ENCODE measurements at places on chromosomes 4 and X.

- no peak for DNase-seq
Observed at GRCh38 chrX:30831082-30831481, 58.0 kb downstream of the TAB3 start.

DNA sequence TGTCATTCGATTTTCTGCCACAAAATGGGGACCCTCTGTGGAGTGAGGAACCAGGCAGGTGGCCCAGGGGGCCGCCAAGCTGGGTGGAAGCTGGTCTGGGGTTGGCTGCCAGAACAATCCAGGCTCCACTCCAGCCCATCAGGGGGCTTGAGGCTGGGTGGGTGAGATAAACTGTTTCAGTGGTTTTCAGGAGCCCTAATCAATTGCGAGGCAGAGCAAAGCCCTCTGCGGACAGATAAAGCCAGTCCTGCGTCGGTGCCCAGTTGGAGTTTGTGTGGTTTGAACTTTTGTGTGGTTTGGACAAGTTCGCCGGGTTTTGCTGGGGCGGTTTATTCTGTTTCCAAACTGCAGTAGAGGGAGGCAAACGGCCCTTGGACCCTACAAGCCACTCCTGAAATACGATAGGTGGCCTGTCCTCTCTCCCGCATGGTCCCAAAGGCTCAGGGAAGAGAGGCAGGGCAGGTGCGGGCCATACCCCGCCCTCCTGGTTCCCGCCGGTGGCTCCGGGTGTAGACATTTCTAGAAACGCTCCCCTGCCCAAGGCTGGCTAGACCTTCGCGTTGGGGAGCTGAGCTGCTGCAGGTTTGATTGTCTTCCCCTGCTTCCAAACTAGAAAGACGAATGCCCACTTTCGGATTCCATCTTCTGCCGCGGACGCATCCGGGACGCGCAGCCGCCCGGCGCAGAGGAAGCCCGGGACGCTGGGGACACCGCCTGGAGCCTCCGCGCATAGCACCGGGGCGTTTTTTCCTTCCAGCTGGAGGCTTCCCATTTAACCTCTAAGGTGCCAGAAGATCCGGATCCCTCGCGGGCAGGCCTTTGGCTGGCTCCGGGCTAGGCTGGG lies 169.0 kb upstream of the BCOR start:
- peak; percentile 75 for DNase-seq

GRCh38 chrX:23478561-23478960 lies 143.9 kb downstream of the PTCHD1 start:
- DNase-seq = no peak

DNA sequence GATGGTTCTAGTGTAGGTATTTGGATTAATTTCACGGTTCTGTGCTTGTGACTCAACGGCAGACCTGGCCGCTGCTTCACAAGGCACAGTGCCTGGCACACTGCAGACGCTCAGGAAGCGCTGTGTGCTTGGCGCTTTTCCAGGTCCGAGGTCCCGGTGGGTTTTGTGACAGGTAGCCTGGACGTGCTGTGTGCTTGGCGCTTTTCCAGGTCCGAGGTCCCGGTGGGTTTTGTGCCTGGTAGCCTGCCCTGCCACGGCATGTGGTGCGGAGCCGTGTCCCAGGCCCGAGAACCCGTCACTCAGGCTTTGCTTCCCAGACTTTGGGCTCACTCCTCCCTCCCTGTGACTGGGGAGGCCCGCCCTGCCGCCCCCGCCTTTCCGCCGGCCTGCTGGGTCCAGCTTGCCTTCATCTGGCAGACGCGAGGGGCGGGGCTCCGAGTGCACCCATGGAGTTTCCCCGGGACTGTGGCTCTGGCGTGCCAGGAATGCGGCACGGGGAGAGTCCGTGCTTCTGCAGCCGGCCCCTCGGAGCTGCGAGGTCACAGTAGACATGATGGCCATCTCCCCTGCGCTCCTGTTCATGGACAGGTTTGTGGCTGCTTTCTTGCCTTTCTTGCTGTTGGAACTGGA lies 44.2 kb downstream of the TBC1D14 start:
- DNase-seq = no peak

DNA sequence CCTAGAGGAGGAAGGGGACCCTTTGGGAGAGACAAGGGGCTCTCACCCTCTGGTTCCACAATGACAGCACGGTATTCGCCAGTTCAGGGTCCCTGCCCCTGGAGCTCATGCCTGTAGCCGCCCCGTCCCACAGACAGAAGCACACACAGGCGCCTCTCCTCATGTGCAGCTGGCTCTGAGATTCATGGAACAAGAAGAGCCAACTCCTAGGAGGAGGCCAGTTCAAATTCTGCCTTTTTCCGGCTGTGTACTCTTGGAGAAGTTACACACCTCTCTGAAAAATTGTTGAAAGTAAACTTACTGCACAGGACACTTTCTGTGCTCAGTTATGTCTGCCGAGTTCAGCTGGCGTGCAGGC lies 15.3 kb downstream of the BLOC1S4 start:
- no peak for DNase-seq

- peak; percentile 8 for DNase-seq
Observed at GRCh38 chrX:72137846-72138495, 6.3 kb upstream of the RTL5 start.

- no peak for DNase-seq
Observed at GRCh38 chrX:20680998-20681397, 414.3 kb upstream of the RPS6KA3 start.

- no peak for DNase-seq
Observed at GRCh38 chrX:56089376-56089775, 142.8 kb upstream of the KLF8 start.

- no peak for DNase-seq
Observed at GRCh38 chr4:1792832-1793495, at the start of gene FGFR3. Gene FGFR3 (plus strand): TSS chr4:1793293. CDS start chr4:1793935, 642 bp downstream.

DNA sequence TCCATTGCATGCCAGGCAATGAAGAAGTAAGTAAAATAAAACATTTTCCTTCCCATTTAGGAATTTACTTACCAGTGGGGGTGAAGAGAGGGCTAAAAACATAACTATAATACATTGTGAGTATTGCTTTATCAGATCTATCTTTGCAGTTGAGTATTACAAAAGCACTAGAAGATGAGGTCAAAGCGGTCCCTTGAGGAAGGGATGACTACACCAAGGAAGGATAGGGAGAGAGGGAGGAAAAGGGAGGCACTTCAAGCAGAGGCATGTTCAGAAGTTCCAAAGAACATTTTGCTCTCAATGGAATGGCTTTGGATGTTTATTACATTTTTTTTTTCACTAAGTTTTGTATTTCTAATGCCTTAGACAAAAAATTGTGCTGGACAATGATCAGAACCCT lies 127.8 kb downstream of the TET2 start:
- no peak for DNase-seq

- DNase-seq = no peak
Observed at GRCh38 chr4:122827258-122827878, 737 bp downstream of the FGF2 start.

DNA sequence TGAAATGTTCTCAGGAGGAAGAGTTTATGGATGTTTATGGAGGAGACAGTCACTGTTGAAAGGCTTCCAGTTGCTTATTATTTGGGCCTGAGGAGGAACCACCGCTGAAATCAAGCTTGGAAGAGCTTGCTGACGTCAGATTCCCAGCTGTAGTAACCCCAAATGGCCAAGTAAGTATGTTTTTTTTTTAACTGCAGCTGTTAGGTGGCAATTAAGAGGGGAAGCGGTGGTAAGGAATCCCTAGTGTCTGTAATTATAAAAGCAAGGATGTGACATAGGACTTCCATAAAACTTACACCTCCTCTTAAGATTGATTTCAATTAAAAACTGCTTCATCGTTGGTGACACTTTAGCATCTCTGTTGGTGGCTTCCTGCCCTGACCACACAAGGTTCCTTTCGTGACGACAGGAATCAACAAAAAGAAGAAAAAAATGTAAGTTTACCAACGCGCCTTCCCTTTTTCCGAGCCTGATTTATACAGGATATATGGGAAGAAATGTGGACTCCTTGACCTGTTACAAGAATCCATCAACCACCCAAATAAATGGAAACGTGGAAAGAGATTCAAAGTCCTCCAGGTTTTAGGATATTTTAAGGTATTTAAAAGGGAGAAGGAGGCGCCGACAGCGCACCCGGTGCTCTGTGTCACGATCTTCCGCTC lies 884 bp downstream of the RELL1 start:
- DNase-seq = no peak

- DNase-seq = no peak
Observed at GRCh38 chr4:162163892-162164759, at the start of gene FSTL5. Gene FSTL5 (minus strand): TSS chr4:162164000. CDS start chr4:162111396, 52,604 bp downstream.

- no peak for DNase-seq
Observed at GRCh38 chrX:118502161-118502789, 6.7 kb downstream of the DOCK11 start.

GRCh38 chr4:10949039-10949733 lies 264.6 kb upstream of the CLNK start:
- no peak for DNase-seq

- DNase-seq = no peak
Observed at GRCh38 chrX:153929576-153929975, 3.5 kb upstream of the ARHGAP4 start.

GRCh38 chr4:180840142-180840541 lies 1403.1 kb upstream of the TENM3 start:
- no peak for DNase-seq

DNA sequence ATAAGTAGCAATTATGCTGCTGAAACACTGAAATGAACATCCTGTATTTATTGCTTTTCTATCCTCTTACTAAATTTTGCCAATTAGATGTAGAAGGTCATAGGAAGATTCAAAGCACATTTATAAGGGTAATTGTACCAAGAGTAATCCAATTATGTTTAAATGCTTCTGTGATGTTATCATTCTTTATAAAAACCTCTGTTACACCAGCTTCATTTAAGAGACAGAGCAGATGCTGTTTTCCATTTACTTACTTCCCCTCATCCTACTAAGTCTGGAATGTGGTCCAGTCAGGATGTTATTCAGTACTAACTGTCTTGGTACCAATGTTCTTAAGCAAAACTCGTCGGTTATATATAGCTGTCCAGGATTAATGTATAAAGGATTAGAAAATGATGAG lies 539.6 kb downstream of the PDHA2 start:
- DNase-seq = no peak

GRCh38 chr4:180664766-180665368 lies 1578.3 kb upstream of the TENM3 start:
- DNase-seq = peak; percentile 51

GRCh38 chrX:125680366-125680765 lies 360.7 kb downstream of the TEX13C start:
- no peak for DNase-seq

GRCh38 chr4:147640331-147640730 lies 23.1 kb downstream of the TMEM184C start:
- no peak for DNase-seq

- no peak for DNase-seq
Observed at GRCh38 chr4:80713409-80713808, 317.1 kb upstream of the BMP3 start.

- no peak for DNase-seq
Observed at GRCh38 chr4:55259294-55259693, 86.7 kb upstream of the SRD5A3 start.

GRCh38 chrX:37754516-37754915 lies 25.3 kb upstream of the CYBB start:
- no peak for DNase-seq

- DNase-seq = no peak
Observed at GRCh38 chrX:33211356-33212260, at the start of gene DMD. Gene DMD (minus strand): TSS chrX:33211549. CDS start chrX:33211312, 237 bp downstream.

DNA sequence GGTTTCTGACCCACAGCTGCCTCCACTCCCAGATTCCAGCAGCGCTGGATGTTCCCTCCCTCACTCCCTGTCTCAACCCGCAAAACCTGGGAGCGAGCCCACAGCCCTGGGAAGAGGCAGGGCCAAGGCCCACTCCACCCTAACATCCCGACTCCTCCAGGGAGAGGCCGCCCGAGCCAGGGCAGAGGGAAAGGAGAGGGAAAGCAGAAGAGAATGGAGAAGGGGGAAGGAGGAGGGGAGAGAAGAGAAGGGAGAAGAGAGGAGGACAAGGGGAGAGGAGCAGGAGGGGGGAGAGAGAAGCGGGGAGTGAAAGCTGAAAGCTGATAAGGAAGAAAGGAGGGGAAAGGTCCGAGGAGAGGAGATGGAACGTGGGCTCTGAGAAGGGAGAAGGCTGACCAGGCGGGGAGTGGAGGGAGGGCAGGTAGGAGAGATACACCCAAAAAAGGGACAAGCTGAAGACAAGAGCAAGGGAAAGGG lies 120.2 kb upstream of the PJA1 start:
- no peak for DNase-seq

All from NCI-H446 (cell line).